Activated T-helper 17 cell treated with anti-CD3 and anti-CD28 coated beads, Interleukin-2, amount 50 U/mL, for 72 hours (primary cell): ENCODE measurements at places on chromosomes 16 and 17. TPM values are rescaled to one million over a fixed set of nuclear protein-coding genes. Genes with fewer than 3 reads are reported as not detected.

OTOP3 gene
- not detected for total RNA-seq

PRSS36 gene
- total RNA-seq, result 1.1 TPM

KRT39 gene
- not detected for total RNA-seq

DNA sequence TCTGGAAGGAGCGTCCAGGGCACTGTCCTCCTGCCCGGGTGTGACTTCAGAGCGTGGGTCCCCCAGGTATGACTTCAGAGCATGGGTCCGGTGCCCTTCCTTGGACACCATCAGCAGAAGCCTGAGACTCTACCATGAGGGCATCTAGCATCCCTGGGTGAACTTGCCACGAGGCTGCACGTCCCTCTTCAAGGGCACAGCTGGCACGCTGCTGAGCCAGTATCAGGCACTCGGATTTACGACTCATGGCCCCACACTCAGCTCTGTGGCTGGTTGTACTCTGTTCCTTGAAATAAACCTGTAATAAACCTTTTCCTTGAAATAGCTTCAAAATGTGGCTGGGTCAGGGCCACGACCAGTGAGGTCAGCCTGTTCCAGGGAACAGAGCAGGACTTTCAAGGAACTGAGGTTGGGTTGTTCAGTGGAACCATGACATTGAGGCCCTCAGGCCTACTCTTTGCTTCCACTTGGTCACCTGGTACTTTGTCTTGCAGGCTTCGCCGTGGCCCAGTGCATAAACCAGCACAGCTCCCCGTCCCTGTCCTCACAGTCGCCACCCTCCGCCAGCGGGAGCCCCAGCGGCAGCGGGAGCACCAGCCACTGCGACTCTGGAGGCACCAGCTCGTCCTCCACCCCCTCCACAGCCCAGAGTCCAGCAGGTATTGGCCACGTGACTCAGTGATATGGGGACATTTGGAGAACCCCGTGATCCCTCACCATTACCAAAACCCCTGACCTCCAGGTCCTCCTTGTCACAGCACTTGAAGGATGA lies 89.9 kb downstream of the SOCS1 start:
- H3K4me3 ChIP-seq, result no peak overlapping the region
- H3K27me3 ChIP-seq, result no peaks in the 10 kb centered on the region
- peaks cover 2% of the 10 kb centered on the region for H3K4me1 ChIP-seq
- no peak overlapping the region for H3K27ac ChIP-seq
- ATAC-seq, result peak; percentile 57
- peaks cover 19% of the 10 kb centered on the region for H3K36me3 ChIP-seq

DNA sequence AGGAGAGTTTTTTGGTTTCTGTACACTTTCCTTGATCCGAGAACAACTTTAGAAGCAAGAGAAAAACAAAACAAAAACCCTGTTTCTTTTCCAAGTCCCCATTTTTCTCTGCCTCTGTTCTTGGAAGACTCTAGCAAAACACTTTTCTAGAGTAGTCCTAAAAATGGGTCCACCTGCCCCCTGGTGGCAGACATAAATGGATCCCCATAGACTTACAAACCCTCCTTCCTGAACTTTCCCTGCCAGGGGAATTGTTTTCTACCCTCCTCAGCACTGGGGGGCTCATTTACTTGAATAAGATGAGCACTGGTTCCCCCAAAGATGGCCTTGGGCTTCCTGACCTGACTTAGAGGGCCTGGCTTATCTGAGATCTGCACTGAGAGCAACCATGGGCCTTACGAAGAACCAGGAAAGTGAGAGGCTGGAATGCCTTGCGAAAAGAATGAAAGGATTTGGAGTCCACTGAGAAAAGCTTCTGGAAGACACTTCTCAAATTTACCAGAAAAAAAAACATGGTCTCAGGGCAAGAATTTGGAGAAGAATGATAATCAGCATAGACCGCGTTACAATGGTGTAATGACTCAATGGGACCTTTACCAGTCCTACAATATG lies 48.0 kb upstream of the CDYL2 start:
- no peaks in the 10 kb centered on the region for H3K4me1 ChIP-seq
- H3K4me3 ChIP-seq, result no peak overlapping the region
- peaks cover 14% of the 10 kb centered on the region for H3K27me3 ChIP-seq
- H3K27ac ChIP-seq, result no peak overlapping the region
- no peaks in the 10 kb centered on the region for H3K36me3 ChIP-seq

GRCh38 chr16:84738255-84739038 lies 38.6 kb downstream of the USP10 start:
- H3K4me3 ChIP-seq, result no peak overlapping the region
- ATAC-seq, result peak; percentile 85
- peaks cover 37% of the 10 kb centered on the region for H3K4me1 ChIP-seq
- peaks cover 75% of the 10 kb centered on the region for H3K36me3 ChIP-seq
- no peaks in the 10 kb centered on the region for H3K27me3 ChIP-seq

DNA sequence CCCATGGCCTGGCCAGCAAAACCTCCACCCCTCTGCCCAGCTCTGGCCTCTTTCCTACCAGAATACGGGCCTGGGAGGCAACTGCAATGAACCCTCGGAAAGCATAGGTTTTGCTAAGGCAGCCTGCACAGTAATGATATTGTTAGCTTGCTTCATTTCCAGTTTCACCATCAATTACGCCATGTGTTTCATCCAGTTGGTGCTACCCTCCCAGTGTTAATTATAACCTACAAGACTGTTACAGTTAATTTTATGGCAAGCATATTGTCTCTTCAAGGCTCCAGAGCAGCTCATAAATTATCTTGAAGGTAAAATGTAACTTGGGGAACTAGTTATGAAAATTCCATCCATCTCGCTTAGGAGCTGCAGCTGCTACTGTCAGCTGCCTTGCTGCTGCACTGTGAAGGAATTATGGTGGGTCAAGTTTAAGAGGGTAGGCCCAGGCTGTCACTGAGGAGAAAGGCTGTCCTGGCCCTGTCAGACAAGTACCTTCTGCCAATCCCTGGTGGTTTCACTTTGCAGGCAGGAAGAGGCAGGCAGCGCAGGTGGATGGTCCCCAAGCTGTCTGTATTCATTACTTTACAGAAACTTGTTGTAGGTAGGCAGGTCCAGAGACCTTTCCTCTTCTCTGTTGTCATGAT lies 242.9 kb downstream of the FTO start:
- peaks cover 13% of the 10 kb centered on the region for H3K4me1 ChIP-seq
- no peaks in the 10 kb centered on the region for H3K27me3 ChIP-seq
- no peak overlapping the region for H3K27ac ChIP-seq
- peaks cover 4% of the 10 kb centered on the region for H3K36me3 ChIP-seq

DNA sequence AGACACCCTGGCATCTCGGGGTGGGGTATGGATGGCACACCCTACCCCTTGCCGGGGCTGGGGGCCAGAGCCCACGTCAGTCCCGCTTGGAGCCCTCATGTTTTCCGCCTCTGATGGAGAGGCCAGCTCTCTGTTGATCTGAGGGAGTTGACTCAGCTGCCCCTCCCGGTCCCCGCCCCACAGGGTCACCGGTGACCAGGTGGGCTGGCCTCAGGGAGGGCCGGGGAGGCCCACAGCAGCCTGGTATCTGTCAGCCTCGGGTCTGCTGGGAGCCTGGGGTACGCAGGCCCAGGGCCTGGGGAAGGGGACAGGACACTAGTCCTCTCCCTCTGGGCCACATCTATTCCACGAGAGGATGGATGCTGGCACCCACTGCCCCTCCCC lies 109.5 kb upstream of the CIBAR2 start:
- H3K4me1 ChIP-seq, result no peaks in the 10 kb centered on the region
- no peak for ATAC-seq
- no peaks in the 10 kb centered on the region for H3K36me3 ChIP-seq
- H3K27me3 ChIP-seq, result no peaks in the 10 kb centered on the region
- H3K4me3 ChIP-seq, result no peak overlapping the region

- no peak overlapping the region for H3K4me3 ChIP-seq
- ATAC-seq, result no peak
- H3K27me3 ChIP-seq, result peaks cover 22% of the 10 kb centered on the region
- H3K27ac ChIP-seq, result no peak overlapping the region
- H3K36me3 ChIP-seq, result no peaks in the 10 kb centered on the region
- no peaks in the 10 kb centered on the region for H3K4me1 ChIP-seq
Observed at GRCh38 chr17:5933430-5933829, 136.7 kb upstream of the WSCD1 start.

- H3K36me3 ChIP-seq, result no peaks in the 10 kb centered on the region
- no peaks in the 10 kb centered on the region for H3K4me1 ChIP-seq
- H3K4me3 ChIP-seq, result no peak overlapping the region
- no peak overlapping the region for H3K27ac ChIP-seq
Observed at GRCh38 chr16:81170824-81171223, 67.7 kb upstream of the BCO1 start.

GRCh38 chr16:17724242-17724898 lies 253.6 kb upstream of the XYLT1 start:
- no peak overlapping the region for H3K4me3 ChIP-seq
- no peak for ATAC-seq
- no peak overlapping the region for H3K27ac ChIP-seq
- no peaks in the 10 kb centered on the region for H3K36me3 ChIP-seq
- no peaks in the 10 kb centered on the region for H3K4me1 ChIP-seq

DNA sequence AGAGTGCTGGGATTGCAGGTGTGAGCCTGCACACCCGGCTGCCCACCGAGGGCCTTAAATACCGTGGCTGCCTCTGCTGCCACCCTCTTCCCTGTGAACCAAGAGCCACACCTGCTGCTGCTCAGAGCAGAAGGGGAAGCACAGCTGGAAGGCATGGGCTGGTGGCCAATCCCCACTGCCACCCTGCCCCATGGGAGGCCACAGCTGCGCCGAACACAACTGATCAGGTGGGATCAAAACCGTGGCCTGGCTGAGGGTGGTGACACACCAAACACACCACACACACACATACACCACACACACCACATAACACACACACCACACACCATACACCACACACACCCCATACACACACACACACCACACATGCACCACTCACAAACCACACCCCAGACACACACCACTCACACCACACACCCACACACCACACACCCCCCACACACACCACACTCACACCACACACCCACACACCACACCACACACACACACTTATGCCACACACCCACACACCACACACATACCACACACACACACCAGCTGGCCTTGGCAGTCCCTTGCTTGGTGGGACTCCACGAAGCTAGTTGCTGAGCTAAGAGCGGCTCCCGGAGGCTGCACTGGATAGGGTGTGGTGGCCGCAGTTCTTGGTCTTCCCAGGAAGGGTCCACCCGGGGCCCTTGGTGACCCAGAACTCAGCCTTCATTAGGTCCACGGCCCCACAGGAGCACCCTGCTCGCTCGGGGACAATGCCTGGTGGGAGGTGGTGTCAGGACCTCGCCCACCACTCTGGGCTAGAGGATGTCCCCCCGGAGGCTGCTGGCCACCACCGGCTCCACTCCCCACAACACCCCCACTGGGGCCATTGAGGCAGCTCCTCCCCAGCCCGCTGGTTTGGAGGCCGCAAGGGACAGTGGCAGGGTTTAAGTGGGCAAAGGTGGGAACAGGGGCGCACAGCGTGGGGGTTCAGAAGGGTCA lies 14.9 kb downstream of the CEP131 start:
- H3K4me1 ChIP-seq, result no peaks in the 10 kb centered on the region
- no peak overlapping the region for H3K27ac ChIP-seq
- no peaks in the 10 kb centered on the region for H3K27me3 ChIP-seq
- no peaks in the 10 kb centered on the region for H3K36me3 ChIP-seq
- H3K4me3 ChIP-seq, result no peak overlapping the region
